ENCODE measurements at places on chromosomes 2 and 18.
A peak's percentile ranks its signal among the peaks of the same experiment; 100 is the strongest.

GRCh38 chr2:63424329-63425078, 163.8 kb downstream of the WDPCP start:
- DNase-seq = peak; percentile 28

- DNase-seq = no peak
Observed at GRCh38 chr2:145070703-145071102, 550.8 kb upstream of the ZEB2 start.

GRCh38 chr2:203301667-203302066, 26.5 kb upstream of the ABI2 start:
- no peak for DNase-seq

- no peak for DNase-seq
Observed at GRCh38 chr18:78913830-78914231, 65.8 kb upstream of the SALL3 start.

GRCh38 chr2:237864444-237864931, 5.1 kb downstream of the RAMP1 start:
- DNase-seq = no peak

Data from fibroblast of skin of right quadriceps (primary cell).